ENCODE measurements at places on chromosomes 3 and 15.

- DNase-seq, result no peak
These were observed 37.9 kb downstream of the ACAD9 start for GRCh38 chr3:128917291-128917690.

DNA sequence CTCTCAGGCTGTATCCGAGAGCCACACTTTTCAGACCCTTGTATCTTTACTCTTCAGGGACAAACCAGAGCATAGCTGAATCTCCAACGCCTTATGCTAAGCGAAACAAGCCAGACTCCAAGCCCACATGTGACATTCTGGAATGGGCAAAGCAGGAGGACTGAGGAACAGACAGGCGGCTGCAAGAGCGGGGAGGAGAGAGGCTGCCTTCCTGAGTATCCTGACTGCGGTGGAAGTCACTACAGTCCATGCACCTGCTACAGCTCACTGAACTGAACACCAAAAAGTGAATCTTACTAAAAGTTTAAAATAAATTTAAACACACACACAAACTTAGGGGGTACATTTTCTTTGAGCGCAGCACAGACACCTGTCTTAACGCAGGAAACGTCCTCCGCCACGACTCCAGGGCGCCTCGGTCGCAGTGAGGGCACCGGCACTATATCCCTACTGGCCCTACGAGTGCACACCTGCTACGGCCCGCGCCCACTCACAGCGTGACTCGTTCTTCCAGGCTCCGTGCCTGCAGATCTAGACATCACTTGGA, 1.4 kb downstream of the CYFIP1 start:
- no peak for DNase-seq

DNA sequence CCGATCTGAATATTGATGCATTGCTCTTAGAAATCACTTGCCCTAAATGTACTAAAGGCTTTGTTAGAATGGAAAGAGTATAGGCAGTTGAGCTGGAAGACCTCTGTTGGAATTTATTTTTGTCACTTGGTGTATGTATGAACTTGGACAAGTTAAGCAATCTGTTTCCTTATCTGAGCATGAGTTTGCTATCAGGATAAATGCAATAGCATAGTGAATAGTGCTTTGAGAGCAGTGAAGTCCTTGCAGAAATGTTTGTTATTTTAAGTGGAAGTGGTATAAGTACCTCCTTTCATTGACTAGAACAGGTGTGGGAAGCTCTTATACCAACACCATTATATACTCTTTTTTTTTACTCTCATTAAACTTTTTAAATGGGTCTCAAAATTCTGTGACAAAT, 146.4 kb upstream of the ONECUT1 start:
- DNase-seq, result no peak

DNA sequence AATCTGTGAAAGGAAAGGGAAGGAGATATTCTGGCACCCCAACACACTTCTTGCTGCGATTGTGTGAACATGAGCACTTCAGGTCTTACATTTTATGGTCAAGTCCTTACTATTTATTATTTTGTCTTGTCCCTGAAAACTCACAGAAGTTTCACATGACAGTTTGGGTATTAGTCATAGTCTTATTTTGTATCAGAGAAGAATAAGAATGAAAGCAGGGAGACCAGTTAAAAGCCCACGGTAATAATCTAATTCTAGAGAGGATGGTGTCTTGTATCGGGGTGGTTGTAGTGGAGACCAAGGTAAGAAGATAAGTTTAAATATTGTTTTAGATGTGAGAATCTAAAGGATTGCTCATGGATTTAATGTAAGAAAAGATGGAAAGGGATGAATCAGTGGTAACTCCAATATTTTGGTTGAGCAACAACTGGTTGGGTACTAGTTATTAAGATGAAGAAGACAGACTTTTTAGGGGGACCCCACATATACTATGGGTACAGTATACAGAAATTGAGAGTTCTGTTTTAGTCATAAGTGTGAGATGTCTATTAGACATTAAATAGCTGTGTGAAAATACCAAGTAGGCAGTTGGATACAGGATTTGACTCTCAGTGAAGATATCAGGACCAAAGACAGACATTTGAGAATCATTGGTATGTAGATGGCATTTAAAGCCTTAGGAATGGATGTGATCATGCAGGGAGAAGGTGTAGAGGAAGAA, 227.6 kb downstream of the MFSD1 start:
- no peak for DNase-seq

DNA sequence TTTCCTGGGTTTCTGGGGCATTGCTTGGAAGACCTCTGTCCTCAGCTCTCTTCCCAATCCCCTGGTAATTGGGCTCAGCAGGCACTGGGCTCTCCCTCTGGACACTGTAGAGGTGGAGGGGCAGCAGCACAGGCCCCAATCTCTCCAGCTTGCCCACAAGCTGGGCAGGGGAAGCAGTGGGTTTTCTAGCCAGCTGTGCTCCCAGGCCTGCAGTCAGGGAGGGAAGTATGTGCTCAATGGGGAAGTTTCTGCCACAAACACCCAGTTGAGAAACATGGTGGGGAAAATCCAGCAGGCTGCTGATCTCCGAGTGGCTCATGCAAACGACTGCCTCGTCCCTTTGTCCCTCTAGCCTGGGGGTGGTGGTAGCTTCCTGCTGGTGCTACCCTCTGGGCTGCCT, 12.8 kb upstream of the RFT1 start:
- no peak for DNase-seq

- DNase-seq, result no peak
These were observed 309.7 kb upstream of the TPRG1 start for GRCh38 chr3:188861842-188862744.

DNA sequence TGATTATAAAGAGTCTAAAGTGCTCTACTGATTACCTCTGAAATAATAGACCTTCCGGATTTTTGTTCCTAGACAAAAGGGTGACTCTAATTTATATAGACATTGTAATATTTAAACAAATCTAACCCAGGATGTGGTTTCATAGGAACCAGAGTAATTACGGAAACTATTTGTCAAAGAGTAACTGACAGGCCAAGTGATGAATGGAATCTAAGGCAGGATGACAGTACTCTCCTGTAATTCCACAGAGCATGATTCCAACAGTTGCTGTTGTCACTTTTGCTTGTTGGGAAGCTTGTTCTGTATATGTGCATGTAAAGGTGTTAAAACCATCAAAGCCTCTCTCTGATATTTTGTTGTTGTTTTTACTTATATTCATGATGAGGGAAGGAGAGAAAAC, 1141.0 kb downstream of the IGSF11 start:
- DNase-seq, result no peak

- DNase-seq, result no peak
These were observed 1.8 kb downstream of the NME9 start for GRCh38 chr3:138327831-138328230.

Data from DMS79 (cell line).